ENCODE measurements at places on chromosomes 12 and 14.

DNA sequence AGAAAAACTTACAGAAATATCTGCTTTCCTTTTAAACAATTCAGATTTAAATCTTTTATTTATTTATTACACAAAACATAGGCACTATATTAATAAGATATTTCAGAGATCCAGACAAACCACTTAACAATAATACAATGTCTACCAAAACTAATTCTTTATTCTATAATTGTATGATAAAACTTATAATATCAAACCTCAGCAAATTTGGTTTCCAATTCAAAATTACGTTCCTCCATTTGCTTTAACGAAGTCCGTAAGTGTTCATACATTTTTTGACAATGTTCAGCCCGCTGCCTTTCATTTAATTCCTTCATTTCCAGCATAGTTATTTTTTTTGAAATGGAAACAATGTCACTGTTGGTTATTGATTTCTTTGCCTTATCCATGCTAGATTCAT is 48.3 kb downstream of the CEP290 start:
- DNase-seq = no peak

DNA sequence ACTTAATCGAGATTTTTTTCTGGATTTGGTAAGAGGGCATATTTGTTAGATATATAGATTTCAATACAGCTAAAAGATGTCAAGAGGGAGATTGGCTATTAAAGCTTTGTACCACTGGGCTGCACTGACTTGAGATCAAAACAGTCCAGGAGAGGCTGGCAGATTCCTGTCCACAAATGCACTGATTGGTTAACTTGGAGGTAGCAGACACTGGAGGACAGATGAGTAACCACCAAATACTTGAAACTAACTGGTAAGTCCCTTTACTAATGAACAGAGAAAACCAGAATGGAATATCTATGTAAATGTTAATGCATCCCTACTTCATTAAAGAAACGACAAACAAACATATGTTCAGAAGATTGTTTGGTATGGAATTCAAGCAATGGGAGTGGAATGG is 416.6 kb downstream of the LRIG3 start:
- DNase-seq = no peak

DNA sequence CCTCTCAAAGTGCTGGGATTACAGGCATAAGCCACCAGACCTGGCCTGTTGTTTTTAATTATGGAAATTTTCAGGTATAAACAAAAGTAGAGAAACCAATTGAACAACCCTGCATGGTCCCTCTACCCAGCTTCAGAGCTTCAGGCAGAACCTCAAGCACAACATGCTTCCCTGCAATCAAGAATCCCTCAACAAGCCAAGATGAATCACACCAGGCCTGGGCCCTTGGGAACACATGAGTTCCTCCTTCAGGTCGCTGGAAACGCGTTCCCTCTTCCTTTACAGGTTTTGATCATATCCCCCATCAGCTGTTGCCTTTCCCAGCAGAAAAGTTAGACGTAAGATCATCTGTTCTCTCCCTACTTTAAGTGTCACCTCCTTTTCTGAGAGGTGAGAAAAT is 20.5 kb upstream of the CORO1C start:
- no peak for DNase-seq

GRCh38 chr12:18861287-18861858 is 123.5 kb downstream of the CAPZA3 start:
- no peak for DNase-seq

Measured in stimulated activated CD4-positive, alpha-beta T cell treated with anti-CD3 and anti-CD28 coated beads, Interleukin-1b, Interleukin-23, amount 100 ng/mL, for 48 hours (primary cell).